ENCODE measurements at places on chromosomes 1 and 21.
A peak's percentile ranks its signal among the peaks of the same experiment; 100 is the strongest.

- DNase-seq = no peak
Measured at GRCh38 chr1:224181453-224181810, 1.6 kb upstream of the DEGS1 start.

- DNase-seq = peak; percentile 30
Measured at GRCh38 chr1:246113555-246114095, 393.5 kb downstream of the SMYD3 start.

DNA sequence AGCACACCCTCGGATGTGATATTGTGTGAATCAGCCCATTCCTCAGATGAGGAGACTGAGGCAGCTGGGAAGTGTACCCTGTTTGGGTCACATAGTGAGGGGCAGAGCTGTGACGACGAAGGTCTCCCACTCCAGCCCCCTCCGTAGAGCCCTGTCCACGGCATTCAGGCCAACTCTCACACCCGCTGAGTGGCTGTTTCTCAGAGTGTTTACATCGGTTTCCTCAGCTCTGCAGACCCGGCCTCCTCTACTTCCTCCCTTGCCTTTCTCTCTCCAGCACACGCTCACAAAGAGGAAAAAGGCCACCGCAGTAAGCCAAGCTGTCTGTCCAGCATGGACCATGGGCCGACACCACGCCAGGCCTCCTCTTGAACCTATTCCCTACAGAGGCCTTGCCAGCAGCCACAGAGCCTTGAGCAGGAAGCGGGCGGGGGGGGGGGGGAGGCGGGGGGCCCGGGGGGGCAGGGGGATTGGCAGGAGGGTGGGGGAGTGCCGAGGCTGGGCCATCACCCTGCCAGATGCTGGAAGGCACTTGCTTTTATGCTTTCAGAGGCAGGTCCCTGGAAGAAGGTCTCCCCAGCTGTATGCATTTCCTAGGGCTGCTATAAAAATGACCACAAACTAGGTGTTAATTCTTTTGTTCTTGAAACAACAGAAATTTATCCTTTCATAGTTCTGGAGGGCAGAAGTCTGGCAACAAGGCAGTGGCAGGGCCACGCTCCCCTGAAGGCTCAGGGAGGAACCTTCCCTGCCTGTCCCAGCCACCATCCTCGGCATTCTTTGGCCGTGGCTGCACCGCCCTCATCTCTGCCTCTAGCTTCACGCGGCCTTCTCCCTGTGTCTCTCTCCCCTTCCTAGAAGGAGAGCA, 178.4 kb downstream of the PSMG1 start:
- peak; percentile 20 for DNase-seq

DNA sequence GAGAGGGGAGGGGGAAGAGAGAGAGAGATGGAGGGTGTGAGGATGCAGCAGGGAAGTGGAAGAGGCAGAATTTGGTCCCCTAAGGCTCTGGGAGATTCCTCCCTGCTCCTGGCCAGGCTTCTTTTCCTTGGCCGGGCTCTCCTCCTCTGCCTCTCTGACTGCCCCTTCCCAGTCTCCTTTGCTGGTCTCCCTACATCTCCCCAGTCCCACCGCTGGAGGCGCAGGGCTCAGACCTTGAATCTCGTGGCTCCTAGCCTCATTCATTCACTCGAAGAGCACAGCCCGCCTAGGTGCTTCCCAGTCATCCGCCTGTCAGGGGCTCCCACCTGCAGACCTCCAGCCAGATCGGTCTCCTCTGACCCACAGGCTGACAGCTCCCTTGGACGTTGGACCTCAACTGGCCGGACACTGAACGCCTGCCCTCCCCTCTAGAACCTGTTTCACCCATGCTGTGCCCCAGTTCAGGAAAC, 76.5 kb downstream of the VWA5B1 start:
- DNase-seq = peak; percentile 27

GRCh38 chr21:43879348-43880110, 14.5 kb downstream of the AGPAT3 start:
- no peak for DNase-seq

DNA sequence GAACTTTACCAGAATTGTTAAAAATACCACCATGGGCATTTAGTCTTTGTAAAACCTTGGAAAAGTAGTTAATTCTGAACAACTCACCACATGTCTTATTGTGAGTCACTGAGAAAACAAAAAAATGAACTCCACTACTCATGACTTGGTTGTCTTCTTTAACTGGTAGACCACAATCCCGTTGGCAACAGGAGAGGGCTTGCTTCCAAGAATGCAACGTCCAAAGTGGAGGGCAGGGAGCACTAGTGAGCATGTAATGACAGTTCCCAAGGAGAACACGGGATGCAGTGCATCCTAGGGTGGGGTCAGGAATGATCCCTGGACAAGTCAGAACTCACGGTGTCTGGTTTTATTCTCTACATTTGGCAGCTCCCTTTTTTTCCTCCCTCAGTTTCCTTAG, 15.2 kb upstream of the HMCN1 start:
- DNase-seq = no peak

DNA sequence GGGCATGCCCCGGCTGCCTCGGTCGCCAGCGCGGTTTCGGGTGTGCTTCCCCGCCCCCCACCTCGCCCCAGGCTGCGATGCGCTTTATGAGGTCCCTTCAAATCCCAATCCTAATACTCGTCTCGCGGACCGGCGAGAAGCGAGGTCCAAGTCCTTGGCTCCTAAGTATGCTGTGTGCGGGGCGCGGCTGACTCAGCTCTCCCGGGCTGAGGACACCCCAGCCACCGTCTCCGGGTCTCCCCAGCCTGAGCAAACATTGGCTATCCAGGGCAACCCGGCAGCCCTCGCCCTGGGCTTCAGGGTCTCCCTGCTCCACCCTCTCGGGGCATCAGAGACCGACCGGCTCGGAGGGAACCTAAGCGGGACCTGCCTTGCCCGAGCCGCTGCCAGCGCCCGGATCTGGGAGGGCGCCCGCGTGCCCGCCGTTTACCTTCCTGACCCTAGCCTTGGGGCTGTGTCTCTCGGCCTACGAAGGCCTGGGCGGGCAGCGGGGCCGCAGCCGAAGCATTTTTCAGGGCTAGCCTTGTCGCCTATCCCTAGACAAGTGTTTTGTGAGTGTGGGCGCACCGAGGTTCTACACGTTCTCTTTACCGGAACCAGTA, 1.2 kb downstream of the ITPKB start:
- peak; percentile 35 for DNase-seq

- no peak for DNase-seq
Measured at GRCh38 chr1:227929751-227930472, 17.8 kb downstream of the WNT9A start.

GRCh38 chr1:156622581-156623297, 3.5 kb downstream of the HAPLN2 start:
- DNase-seq = no peak

DNA sequence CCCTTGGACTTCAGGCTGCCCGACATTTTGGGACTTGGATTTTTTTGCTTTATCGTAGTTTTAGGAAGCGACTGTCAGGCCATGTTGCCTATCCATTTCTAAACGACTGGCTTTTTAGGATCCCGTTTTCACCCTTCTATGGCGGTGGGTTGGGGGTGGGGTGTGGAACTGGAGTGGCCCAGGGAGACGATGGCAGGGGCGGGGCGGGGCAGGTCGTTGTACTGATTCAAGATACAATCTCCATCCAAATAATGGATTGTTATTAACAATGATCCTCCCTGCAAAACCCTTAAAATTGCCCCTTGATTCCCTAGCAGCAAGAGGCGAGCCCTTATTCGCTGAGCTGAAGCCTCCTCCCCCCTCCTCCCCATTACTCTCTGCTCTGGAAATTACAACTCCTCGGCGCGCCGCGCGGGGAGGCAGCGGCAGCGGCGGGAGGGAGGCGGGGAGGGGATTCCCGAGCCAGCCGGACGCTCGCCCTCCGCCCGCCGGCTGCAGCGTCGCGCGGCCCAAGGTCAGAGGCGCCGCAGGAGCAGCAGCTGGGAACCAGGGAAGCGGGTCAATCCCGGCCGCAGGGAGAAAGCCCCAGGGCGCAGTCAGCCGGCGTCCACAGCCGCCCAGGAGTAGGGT, at the start of gene TRIM67:
Gene TRIM67, plus strand, starts transcription at position 392 of the 630 bp plus-strand sequence. CDS start 912 bp downstream, outside the sequence.
- peak; percentile 61 for DNase-seq

- no peak for DNase-seq
Measured at GRCh38 chr1:240515505-240515904, 96.5 kb downstream of the GREM2 start.

GRCh38 chr1:82517586-82517985, 716.9 kb downstream of the ADGRL2 start:
- DNase-seq = no peak

DNA sequence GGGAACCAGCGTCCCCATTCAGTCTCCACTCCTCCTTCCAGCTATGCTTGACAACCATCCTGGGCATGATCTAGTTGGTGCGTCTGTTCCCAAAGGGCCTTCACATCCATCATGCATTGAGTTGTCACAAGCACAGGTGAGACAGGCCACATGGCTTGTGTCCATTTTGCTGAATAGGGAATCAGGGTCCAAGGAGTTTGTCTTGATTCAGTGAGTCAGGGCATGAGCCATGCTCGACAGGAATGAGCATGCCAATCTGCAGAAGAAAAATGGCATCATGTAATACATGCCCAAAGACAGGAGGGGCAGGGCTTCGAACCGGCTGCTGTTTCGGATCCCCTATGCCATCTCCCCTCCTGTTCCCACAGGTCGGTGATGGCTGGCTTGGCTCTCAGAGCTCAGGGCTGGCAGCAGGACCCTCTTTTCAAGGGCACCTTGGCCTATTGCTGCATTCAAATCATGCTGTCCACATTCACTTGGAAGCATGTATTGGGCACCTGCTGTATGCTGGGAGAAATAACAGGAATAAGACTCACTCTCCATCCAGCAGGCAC, 44.5 kb downstream of the PKP1 start:
- DNase-seq = no peak

DNA sequence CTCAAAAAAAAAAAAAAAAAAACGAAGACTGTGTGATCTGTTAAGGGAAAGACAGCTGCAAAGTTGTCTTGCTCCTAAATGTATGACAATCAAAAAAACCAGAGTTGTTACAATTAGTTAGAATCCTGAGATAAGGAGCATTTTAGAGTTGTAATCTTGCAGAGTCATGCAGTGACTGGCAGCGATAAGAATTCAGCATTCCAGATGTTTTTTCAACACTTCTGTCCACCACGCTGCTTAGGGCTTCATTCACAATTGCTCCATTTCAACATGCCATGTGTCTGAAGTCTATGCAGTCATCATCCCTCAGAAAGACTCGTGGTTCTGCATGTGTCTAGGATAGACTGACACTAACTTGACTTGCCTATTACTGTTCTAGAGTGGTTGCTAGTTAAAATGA, 102.4 kb upstream of the BACE2 start:
- no peak for DNase-seq

GRCh38 chr1:156937883-156938282, 17.5 kb downstream of the LRRC71 start:
- DNase-seq = no peak

GRCh38 chr1:102834688-102835320, 273.5 kb downstream of the COL11A1 start:
- DNase-seq = no peak

Data from NCI-H345 (cell line).